Stimulated activated CD8-positive, alpha-beta memory T cell treated with anti-CD3 and anti-CD28 coated beads, Interleukin-15, amount 100 ng/mL, for 24 hours (primary cell): ENCODE measurements at places on chromosomes 11 and 22.

DNA sequence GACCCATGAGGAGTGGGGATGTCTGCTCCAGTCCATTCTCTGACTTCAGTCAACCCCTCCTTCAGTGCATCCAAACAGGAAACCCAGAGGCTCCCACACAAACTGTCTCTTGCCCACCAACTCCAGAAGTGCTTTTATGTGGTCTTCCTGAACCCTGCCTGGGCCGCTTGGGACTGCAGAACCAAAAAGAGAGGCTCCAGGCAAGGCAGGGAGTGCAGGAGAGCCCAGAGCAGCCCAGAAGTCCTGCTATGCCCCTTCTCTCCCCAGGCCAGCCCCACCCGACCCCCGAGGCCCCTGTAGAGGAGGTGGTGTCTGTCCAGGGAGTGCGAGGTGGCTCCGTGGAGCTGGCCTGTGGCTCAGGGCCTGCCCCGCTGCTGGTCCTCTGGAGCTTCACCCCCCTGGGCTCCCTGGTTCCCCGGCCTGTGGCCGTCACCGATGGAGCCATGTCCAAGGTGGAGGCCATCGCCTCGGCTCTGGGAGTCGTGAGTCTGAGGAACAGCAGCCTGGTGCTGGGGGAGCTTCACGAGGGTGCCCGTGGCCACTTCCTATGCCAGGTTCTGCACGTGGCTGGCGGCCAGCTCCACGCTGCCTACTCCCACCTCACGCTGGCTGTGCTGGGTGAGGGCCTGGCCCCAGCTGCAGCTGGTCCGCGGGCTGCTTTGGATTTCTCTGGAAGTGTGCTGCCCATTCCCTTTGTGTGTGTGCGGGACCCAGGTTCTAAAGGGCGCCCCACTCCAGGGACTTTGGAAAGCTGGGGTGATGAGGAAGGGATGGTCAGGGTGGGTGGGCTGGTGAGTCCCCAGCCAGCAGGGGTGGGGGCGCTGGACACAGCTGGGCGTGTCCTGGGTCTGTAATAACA is 1.8 kb downstream of the VSIG10L2 start:
- DNase-seq = no peak

GRCh38 chr11:116733043-116733755 is 39.6 kb downstream of the BUD13 start:
- DNase-seq = no peak

- no peak for DNase-seq
Observed at GRCh38 chr11:120180551-120181232, 30.1 kb upstream of the OAF start.

DNA sequence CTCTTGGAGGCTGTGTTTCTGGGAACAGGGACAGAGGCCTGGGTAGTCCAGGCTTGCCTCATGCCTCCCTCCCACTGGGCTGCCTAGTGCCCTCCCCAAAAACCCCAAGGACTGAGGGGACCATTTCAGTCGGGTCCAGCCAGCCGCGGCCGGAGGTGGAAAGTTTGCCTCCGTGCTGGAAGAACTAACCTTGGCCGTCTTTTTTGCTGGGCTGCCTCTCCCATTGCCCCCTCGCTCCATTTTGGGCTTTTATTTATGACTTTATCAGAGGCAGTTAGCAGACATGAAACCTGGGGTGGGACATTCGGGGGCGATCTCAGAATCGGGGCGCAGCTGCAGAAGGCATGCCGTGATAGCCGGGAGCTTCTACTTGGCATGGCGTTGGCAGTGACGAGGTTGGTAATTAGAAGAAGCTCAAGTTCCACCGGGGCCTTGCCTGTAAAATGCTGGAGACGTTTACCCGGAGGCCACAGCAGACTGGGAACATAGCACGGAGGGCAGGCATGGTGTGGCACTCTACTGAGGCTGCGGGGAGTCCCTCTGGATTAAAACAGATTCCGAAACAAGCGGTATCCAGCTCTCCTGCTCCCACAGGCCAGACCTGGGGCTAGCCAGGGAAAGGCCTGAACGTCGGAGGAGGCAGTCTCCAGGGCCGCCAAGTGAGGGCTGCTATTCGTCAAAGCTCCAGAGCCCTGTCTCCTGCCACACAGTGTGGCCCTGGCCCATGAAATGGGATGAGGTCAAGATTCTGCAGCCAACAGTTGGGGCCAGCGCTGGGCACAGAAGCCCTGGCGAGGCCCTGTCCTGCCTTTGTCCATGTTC is 76.4 kb upstream of the PPARA start:
- DNase-seq = no peak

GRCh38 chr11:107916671-107917241 is 11.5 kb upstream of the RAB39A start:
- no peak for DNase-seq

- DNase-seq = no peak
Observed at GRCh38 chr11:131365329-131365930, 5.0 kb upstream of the NTM start.

GRCh38 chr11:8389029-8389996 is 125.6 kb upstream of the LMO1 start:
- DNase-seq = no peak

DNA sequence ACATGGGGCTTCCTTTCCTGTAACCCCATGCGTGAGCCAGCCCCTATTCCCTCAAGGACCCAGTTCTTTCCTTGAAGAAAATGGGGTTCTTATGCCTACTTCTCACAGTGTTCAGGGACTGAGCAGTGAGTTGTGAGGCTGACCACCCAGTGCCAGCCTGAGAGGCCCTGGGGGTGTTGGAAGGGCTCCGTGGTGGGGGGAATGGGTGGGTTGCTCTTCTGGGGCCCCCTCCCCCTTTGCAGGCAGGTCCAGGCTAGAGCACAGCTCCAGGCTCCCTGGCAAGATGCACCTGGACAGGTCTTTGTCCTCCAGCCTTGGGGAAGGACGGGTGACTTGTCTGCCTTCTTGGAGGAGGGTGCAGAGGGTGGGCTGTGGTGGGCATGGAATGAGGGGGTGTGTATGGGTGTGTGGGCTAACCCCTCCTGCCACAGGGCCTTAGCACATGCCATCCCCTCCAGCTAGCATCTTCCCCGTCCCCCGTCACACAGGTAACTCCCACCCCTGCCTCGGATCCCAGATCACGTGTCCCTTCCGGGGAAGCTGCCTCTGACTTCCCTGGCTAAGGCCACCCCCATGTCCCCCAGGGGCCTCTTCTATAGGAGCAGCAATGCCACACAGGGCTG is 64.6 kb downstream of the MYEOV start:
- DNase-seq = no peak

DNA sequence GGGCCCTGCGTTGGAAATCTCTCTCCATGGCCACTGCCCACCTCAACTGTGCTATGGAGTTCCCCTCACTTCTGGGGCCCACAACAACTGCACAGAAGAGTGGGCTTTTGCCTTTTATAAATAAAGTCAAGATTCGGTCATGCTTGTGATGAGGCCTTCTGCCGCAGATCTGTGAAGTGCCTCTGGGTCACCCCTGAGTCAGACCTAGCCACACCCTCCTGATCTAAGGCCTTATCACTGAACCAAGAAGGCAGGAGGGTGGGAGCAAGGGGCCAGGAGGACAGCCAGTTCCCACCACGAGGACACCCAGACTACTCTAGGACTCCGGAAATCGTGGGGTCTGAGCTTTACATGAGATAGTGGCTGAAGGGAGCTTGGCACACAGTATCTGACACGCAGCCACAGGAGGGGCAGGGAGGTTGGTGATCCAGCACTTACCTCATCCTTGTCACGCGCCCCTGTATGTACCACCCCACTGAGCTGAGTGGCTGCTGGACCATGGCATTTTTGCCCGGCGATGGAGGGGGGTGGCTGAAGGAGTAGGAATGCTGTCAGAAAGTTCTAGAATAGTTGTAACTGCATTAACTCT is 115.7 kb downstream of the ABTB2 start:
- no peak for DNase-seq

DNA sequence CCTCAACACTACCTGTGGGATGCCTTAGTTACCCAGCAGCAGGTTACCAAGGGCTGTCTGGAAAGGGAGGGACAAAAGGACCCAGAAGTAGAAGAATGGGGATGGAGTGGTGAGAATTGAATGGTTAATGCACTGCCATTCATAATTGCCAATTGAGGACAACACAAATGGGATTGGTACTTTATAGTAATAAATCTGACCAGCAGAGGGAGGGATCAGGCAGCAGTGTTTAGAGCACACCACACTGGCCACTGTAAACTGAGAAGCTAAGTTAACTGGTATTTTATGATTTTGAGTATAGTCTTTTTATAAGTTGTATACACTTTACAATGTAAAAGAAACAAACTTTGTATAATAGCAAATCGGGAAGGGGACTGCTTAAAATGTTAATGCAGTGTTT is 10.7 kb downstream of the TBRG1 start:
- no peak for DNase-seq

- no peak for DNase-seq
Observed at GRCh38 chr11:105328061-105328460, 188.5 kb upstream of the CARD18 start.

DNA sequence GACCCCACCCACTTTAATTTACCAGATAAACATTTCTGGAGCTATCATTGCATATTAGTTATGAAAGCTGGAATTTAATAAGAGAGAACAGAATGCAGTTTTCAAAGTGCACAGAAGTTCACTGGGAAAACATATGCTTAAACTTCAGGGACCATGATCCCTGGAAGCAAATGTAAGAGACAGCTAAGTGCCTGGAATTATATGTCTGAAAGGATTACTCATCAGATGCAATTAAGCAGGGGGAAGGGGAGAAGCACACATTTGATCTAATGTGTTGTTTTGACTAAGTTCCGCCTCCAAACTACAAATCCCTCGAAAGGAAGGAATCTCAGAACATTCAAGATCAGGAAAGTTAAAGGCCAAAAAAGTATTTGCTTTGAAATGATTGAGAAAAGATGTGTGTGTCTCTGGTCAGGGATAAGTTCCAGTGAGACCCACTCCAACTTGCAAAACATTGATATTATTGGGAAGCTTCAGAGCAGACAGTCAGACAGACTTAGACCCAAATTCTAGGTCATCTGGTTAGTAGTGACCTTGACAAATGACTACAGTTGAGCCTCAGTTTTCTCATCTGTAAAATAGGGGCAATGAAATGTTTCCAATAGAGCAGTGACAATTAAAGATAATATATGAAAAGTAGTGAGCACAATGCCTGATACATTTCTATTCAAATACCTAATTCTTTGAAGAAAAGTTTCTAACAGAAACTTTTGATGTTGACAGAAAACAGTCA is 147.6 kb downstream of the ME3 start:
- no peak for DNase-seq

DNA sequence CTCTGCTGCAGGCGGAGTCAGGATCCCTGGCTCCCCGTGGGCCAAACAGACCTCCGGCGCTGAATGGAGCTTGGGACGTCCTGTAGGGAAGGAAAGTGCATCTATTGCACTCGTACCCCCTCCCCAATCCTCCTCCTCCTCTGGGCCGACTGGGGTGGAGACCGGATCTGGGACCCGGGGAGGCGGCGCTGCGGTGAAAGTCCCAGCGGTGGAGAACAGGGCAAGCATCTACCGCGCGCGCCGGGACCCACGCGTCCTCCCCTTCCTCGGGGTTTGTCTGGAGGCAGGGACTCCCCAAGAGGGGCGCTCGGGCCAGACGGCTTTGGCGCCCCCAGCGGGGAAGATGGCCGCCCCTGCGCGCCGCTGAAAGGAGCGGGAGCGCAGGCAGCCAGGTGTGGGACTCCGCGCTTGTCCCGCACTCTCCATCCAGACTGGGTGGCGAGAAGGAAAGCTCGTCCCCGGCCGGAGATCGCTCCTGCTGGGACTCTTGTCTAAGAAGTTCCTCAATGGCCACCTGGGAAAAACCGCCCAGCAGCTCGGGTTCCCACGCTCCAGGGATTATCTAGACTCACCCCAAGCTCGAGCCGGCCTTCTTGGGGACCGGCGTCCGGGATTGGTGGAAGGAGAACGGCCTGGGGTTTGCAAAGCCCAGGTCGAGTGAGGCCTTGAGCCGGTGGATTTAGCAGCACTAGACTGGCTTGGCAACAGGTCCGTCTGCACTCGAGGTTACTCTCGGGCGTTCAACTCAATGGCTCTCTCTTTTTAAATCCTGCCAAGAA is 718 bp downstream of the FADS2 start:
- DNase-seq = no peak

DNA sequence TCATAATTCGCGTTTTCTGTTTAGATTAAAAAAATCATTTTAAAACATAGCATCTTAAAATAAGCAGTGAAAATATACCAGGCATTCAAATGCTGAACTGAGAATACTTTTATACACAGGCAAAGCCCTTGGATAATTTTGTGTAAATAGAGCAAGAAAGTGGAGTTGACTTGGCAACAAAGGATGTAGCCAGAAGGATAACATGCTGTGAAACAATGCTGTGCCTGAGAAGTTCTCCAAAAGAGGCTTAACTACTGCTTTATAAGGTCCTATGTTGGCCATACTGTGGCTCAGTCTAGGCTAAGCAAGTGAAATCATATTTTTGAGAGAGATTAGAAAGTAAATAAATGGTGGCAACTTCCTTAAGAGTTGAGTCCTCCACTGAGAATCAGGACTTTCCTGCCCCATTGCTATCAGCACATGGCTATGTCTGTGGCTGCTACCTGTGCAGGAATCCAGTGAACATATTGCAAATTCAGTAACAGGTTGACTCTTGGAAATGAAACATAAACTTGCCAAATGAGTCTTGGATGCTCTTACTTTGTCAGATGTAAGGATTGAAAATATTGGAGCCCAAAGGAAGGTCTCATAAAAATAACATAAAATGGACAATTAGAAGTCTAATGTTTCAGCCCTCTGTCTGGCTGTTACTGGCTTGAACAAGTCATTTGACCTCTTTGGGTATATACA is 448.9 kb downstream of the LRRC4C start:
- no peak for DNase-seq

- no peak for DNase-seq
Observed at GRCh38 chr11:69442012-69442806, 39.3 kb upstream of the LINC01488 start.

- no peak for DNase-seq
Observed at GRCh38 chr11:70495351-70496310, 97.3 kb downstream of the CTTN start.

DNA sequence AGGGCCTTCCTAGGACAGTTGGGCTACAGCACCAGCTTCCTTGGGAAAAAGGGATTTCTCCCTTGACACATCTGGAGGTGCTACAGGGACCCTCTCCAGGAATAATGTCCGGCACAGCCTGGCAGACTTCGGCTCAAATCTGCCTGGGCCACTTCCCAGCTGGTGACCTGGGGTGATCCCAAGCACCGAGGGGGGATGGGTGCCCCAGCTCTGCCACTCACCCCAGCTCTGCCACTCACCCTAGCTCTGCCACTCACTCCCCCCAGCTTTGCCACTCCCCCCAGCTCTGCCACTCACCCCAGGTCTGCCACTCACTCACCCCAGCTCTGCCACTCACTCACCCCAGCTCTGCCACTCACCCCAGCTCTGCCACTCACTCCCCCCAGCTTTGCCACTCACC is 9.9 kb downstream of the OSBPL5 start:
- no peak for DNase-seq

- DNase-seq = no peak
Observed at GRCh38 chr11:129458756-129459535, 83.3 kb downstream of the BARX2 start.
